Fibroblast of the conjunctiva (primary cell): ENCODE measurements at places on chromosomes 16 and 17.
A peak's percentile ranks its signal among the peaks of the same experiment; 100 is the strongest.

GRCh38 chr17:60939318-60939717 lies 261.7 kb downstream of the BCAS3 start:
- no peak for DNase-seq

GRCh38 chr17:63842173-63842539 lies 329 bp downstream of the SMARCD2 start:
- no peak for DNase-seq

DNA sequence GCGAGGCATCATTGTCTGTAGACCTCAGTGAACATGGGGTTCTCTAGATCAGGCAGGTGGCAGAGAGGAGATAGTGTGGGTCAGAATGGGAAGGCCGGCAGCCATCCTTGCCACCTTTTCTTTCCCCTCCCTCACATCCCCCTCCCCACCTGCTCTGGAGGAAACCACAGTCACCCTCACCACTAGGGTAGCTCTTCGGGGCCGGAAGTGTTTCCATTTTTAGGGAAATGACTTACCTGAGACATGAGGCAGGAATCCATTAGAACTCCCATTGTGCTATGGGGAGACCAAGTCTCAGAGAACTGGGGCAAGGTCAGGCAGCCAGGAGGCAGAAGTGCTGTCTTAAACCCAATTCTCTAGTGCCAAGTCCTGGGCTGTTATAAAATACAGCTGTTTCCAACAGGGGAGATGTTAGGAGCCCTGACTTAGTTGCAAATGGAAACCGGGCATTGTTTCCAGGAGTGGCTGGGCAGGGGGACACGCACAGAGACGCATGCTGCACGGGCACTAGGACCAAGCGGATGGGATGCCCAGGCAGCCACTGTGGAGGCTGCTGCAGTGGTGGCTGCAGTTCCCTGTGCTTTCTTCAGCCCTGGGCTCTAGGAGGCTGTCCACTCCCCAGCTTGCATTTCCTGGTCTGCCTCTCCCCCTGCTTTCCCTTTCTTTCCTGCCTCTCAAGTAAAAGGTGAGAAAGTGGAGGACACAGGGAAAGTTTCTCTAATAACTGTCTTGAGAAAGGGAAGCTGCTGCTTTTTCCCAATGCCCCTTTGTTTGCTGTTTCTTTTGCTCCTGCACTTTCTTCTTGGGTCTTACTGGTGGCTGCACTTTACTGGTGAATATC lies 2.8 kb downstream of the HAS3 start:
- DNase-seq = no peak

GRCh38 chr16:9908613-9909012 lies 273.6 kb downstream of the GRIN2A start:
- DNase-seq = no peak

DNA sequence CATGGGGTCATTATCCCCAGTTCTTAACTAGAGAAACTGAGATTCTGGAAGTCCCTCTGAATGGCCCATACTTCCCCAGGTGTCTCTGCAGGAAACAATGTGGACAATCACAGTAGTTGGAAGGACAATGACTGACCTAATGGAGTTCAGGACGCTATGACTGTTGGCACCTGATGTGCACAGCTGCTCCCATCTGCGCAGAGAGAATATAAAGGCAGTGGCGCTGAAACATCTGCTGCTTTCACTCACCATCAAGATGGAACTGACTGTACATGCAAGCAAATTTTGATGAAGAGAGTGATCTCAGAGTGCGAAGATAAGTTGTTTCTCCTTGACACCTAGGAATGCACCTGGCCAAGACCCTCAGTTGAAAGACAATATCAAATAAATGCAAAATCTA lies 395.7 kb upstream of the ASIC2 start:
- no peak for DNase-seq

GRCh38 chr17:77423589-77424451 lies 283.1 kb downstream of the SEC14L1 start:
- peak; percentile 93 for DNase-seq

DNA sequence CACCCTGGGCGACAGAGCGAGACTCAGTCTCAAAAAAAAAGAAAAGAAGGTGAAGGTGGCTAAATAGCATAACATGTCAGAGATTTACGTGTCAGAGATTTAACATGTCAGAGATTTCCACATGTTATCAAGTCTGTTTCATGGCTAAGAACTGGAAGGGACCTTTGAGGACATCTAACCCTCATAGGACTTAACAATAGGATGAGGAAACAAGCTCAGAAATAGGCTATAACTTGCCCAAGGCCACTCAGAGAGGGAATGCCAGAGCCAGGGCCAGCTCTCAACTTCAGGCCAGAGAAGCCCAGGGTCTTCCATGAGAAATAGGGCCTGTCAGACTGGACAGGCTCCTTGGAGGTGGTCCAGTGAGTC lies 26.8 kb upstream of the ZNF629 start:
- DNase-seq = no peak

- DNase-seq = no peak
Observed at GRCh38 chr16:1979271-1980029, 1.8 kb downstream of the NOXO1 start.

- DNase-seq = no peak
Observed at GRCh38 chr17:16929757-16930520, 42.0 kb downstream of the TNFRSF13B start.

DNA sequence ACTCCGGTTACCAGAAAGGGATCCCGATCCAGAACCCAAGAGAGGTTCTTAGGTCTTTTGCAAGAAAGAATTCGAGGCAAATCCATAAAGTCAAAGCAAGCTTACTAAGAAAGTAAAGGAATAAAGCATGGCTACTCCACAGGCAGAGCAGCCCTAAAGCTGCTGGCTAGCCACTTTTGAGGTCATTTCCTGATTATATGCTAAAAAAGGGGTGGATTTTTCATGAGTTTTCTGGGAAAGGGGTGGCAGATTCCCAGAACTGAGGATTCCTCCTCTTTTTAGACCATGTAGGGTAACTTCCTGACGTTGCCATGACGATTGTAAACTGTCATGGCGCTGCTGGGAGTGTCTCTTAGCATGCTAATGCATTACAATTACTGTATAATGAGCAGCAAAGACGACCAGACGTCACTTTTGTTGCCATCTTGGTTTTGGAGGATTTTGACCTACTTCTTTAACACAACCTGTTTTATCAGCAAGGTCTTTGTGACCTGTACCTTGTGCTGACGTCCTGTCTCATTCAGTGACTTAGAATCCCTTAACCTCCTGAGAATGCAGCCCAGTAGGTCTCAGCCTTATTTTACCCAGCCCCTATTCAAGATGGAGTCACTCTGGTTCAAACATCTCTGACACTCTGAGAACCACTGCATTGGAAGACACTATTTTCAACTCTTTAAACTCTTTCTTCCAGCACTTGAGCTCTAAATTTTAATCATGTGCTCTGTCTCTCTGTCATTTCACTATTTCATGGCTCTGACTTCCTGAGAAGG lies 203.6 kb upstream of the CACNG3 start:
- no peak for DNase-seq

- no peak for DNase-seq
Observed at GRCh38 chr17:40364906-40365305, 369 bp upstream of the GJD3 start.

GRCh38 chr17:64507413-64507782 lies 621 bp downstream of the CEP95 start:
- DNase-seq = peak; percentile 67

- DNase-seq = no peak
Observed at GRCh38 chr16:48432136-48432535, 46.9 kb upstream of the SIAH1 start.

GRCh38 chr16:17359788-17360390 lies 110.9 kb downstream of the XYLT1 start:
- no peak for DNase-seq

- DNase-seq = no peak
Observed at GRCh38 chr17:56540836-56541235, 52.7 kb upstream of the NOG start.

DNA sequence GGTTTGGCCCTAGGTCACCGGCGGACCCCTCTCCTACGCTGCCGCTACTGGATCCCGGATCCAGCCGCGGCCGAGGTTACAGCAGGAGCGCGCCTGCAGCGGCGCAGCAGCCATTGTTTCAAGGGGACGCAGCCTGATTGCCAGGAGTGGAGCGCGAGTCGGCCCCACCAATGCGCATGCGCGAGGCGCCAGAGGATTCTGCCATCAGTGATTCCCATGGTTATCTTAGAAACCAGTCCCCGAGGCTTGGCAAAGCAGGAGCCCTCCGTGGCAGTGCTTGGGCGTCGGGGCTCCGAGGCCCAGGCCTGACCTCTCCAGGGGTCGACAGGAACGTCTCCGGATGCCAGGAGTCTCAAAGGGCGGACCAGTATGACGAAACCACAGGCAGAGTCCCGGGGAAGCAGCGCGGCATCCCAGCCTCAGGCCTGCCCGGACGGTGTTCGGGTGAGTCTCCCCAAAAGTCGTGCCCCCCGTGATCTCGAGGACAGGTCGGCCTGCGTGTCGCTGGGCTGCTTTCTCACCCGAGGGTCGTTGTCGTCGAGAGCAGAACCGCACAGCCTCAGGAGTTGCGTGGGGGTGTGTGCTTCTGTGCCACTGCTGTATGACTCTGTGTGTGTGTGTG lies 608.5 kb downstream of the KCNJ18 start:
- DNase-seq = no peak

- DNase-seq = no peak
Observed at GRCh38 chr17:63445954-63446752, at the start of gene CYB561. Gene CYB561, minus strand, starts transcription at chr17:63446306. Its CDS starts 8,759 bp downstream, at chr17:63437547.

- no peak for DNase-seq
Observed at GRCh38 chr17:70100983-70101382, 26.0 kb downstream of the KCNJ16 start.

DNA sequence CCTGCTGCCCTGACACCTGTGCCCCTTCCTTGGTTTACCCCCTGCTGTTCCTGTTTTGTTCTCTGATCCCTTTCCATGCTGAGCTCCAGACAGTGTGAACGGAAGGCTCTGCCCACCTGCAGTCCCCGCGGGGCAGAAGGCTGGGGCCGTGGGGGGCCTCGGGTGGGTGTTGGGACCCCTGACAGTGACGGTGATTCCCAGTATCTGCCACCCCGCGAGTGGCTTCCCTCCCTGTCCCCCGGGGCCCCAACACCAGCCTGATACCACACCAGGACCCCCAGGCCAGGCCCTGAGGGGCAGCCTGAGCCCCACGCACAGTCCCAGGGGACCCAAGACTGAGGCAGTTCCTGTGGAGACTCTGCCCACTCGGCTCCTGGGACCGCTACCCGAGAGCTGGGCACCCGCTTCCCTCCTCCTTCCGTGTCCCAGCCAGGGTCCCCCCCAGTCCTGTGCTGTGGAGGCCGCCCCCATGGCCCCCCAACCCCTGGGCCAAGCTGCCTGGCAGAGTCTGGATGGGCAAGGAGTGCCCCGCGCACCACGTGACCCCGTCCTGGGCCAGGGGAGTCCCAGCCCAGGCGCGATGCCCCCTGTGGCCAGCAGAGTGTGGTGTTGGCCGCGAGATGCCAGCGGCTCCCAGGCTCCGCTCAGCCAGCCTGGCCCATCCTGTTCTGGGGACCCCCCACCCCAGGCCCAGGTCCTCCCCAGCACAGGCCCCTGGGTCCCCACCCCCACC lies 10.0 kb upstream of the C1QTNF8 start:
- DNase-seq = peak; percentile 27

- no peak for DNase-seq
Observed at GRCh38 chr16:25006504-25007056, 8.6 kb downstream of the ARHGAP17 start.

- peak; percentile 34 for DNase-seq
Observed at GRCh38 chr17:73156166-73156840, 8.5 kb upstream of the SSTR2 start.

DNA sequence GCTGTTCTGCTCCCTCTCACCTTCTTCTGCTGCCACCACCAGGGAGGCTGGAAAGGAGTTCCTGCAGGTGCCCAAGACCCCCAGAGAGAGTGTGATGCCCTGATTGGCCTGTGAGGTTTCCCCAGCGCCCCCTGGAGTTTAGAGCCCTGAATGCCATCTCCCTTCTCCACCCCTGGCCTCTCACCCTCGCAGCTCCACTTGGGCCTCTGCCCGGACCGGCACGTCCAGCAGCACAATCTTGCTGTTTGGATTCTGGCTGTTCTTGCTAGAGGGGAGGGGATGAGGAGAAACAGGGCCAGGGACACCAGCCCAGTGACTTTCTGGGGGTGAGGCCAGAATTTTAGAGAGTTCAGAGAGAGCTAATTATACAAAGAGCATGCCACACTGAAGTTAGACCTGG lies 12.5 kb upstream of the FAM171A2 start:
- peak; percentile 28 for DNase-seq

GRCh38 chr17:52096056-52096455 lies 62.5 kb downstream of the CA10 start:
- no peak for DNase-seq

DNA sequence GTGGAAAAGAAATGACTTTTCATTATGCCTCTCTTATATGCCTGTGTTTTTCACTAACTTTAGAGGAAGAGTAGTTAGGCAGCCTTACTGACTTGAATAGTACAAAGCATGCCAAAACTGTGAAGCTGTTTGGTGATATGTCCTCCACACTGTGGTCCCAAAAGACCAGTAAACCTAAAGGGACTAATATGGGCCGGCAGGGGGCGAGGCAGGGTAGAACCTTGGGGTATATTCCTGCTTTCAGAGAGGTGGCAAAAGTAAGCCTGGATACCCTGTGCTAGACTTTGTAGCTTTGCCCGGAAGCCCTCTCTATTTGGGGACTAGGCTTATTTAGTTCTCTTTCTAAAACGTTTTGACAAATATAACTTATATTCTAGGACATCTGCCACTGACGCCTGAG lies 36.5 kb upstream of the VWA3A start:
- DNase-seq = no peak

DNA sequence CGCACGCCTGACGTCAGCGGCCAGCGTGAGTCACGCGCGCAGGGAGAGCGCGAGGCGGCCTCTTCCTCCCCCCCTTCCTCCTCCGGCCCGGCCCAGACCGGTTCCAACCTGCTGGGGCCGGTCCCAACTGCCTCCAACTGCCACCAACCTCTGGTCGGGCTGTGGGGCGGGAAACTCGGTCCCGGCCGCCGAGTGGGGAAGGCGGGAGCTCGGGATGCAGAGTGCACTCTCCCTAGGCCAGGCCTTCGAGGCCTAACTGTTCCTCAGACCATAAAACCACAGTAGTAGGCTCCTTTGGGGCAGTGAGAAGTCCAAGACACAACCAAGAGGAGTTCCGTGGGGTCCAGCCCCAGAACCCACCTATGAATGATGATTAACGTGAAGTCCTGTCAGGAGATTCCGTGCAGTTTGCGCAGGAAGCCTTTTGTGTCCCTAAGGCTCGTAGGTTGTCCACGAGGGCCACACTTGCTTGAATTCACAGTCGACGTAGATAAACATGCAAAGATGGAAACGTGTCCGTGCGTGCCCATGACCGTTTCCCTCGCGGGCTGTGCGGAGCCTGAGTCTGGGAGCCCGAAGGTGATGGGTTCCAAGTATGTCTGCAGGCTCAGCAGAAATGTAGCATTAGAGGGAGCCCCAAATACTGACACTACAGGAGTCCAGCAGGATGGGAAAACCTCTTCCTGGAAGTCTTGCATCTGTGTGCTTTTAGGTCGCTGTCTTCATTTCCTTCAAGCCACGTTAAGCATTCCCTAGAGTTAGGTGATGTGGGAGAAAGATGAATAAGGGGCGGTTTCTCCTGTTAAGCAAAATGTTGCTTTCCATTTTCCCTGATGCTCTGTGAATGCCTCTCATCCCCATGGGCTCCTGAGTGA lies 647 bp downstream of the UNK start:
- DNase-seq = peak; percentile 90

GRCh38 chr17:82574041-82574440 lies 54.5 kb downstream of the FOXK2 start:
- no peak for DNase-seq

GRCh38 chr17:41784207-41784744 lies 2.2 kb downstream of the JUP start:
- DNase-seq = no peak
